Esophagus (tissue), 2 donors: ENCODE measurements at places on chromosomes 5 and 9. TPM values are rescaled to one million over a fixed set of nuclear protein-coding genes. Genes with fewer than 3 reads are reported as not detected.

BTNL8 gene
- polyA plus RNA-seq: 0.07 TPM

MAP1B gene
- polyA plus RNA-seq: 1.8 TPM

ARL14EPL gene
- 0.05 TPM for polyA plus RNA-seq

CTXN3 gene
- 0.14 TPM for polyA plus RNA-seq

NIM1K gene
- polyA plus RNA-seq: 0.12 TPM

PTPN3 gene
- polyA plus RNA-seq: 29.2 TPM

COL15A1 gene
- 7.3 TPM for polyA plus RNA-seq

SV2C gene
- 0.43 TPM for polyA plus RNA-seq

CCDC112 gene
- polyA plus RNA-seq: 3.2 TPM

FLT4 gene
- polyA plus RNA-seq: 4.0 TPM

NEUROG1 gene
- 0.02 TPM for polyA plus RNA-seq

RALGPS1 gene
- polyA plus RNA-seq: 3.8 TPM

FOXD4L6 gene
- 0.04 TPM for polyA plus RNA-seq

LRRC26 gene
- 0.81 TPM for polyA plus RNA-seq

C9orf153 gene
- 0.02 TPM for polyA plus RNA-seq

SPINK6 gene
- 0.59 TPM for polyA plus RNA-seq

SIT1 gene
- 0.75 TPM for polyA plus RNA-seq

ACTL7A gene
- not detected for polyA plus RNA-seq

SHB gene
- 15.7 TPM for polyA plus RNA-seq

SLC28A3 gene
- polyA plus RNA-seq: 6.1 TPM

TTF1 gene
- polyA plus RNA-seq: 9.2 TPM

SPATA31C1 gene
- polyA plus RNA-seq: not detected

TSLP gene
- 3.0 TPM for polyA plus RNA-seq

ALDH1A1 gene
- polyA plus RNA-seq: 37.8 TPM

CNTNAP3 gene
- polyA plus RNA-seq: 4.5 TPM
